COR-L47 (cell line): ENCODE measurements at places on chromosomes 6 and 20.

DNA sequence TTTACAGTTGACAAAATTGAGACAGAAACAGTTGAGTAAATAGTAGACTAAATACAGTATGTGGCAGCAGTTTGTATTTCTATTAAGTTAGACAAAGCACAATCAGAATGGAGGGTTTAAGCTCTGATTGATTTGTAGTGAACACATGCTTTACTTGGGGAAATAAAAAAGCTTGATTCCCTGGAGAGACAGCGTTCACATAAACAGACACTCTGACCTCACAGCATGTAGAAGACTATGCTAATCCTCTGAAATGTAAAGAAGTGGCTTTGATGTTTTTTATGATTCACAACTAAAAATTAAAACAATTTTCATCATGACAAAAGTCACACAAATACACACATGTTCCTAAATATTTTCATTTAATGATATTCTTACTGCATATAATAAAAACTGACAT lies 126.9 kb upstream of the FAM83B start:
- peak; percentile 46 for DNase-seq

GRCh38 chr6:13096084-13096483 lies 232.3 kb downstream of the TBC1D7 start:
- no peak for DNase-seq

DNA sequence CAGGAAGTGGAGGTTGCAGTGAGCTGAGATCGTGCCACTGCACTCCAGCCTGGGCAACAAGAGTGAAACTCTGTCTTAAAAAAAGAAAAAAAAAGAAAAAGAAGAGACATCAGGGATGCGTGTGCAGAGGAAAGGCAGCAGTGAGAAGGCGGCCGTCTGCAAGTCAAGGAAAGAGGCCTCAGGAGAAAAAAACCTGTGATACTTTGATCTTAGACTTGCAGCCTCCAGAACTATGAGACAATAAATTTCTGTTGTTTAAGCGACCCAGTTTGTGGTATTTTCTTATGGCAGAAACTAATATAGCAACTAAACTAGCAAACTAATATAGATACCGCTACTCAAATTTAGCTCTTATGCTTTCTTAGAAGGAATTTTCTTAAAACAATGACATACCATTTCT lies 36.1 kb downstream of the FGD2 start:
- no peak for DNase-seq

GRCh38 chr6:47344022-47344421 lies 34.3 kb upstream of the TNFRSF21 start:
- DNase-seq, result peak; percentile 16

DNA sequence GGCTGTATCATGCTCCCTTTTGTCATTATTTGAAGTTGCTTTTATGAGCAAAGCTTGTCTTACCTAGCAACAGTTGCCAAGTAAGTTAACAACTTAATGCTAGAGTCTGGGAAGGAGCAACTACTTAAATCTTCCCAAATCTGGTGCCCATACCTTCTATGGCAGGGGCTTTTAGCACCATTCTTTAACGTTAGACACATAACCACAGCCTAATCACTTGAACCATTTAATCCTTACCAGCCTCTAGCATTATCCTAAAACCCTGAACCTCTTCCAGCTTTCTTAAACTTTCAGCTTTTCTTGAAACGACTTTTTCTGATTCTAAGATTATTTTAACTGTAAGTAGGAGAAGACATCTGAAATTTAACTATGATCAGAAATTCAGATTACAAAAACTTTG lies at the start of gene C6orf163:
C6orf163 (plus strand) TSS at position 83 of the 400 bp plus-strand sequence; CDS start at position 370, 287 bp downstream.
- DNase-seq, result no peak

DNA sequence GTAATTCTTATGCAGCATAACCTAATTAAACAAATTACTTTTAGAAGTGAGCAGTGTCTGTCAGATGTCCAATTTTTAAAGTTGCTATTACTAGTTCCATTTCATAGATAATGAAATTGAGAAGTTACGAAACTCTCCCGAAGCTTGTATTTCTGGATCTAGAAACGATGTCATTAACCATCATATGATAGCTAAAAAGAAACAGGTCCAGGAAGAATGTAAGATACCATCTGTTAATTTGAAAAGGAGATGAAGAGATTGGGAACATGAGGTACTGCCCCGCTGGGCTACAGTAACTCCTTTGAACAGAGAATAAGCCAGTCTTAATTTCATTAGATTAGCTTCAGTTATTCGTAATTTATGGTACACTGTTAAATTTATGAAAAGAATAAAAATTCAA lies 47.5 kb upstream of the TMX4 start:
- no peak for DNase-seq

DNA sequence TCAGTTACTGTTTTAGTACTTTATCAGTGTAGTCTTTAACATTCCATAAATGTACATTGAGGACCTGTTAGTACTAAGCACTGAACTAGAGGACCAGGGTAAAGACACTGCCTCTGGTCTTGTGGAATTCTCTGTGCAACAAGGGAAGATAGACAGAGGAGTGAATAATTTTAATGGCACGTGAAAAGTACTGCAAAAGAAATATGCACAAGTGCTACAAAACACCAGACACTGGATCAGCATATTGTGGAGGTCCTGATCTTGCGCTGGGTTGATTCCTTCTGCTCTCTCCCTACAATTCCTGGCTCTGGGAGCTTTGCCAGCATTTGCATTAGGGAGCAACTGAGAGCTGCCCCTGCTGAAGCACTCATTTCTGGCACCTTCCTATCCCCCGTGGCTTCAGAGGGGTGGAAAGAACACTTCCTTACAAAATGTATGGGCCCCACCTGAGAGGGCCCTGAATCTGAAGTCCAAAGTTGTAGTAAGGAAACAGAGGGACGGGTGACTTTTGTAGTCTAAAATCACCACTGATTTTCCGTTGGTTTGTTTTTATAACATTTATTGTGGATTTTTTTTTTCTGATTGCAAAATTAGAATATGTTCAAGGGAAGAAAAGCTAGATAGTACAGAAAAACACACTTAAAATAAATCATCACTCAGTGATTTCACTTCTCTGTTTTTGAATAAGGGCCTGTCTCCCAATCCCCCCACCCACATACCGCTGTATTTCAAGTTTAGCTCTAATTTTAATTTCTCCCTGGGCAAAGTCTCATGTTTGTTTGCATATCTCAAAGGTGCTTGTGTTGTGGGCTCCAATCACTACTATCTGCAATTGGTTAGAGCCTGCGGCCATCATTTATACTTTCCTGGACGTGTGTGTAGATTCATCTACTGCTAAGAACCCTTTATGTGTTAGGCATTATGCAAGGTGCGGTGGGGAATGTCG lies 4.9 kb downstream of the PKIG start:
- no peak for DNase-seq

- DNase-seq, result no peak
Observed at GRCh38 chr6:13836170-13836569, 21.8 kb upstream of the MCUR1 start.

DNA sequence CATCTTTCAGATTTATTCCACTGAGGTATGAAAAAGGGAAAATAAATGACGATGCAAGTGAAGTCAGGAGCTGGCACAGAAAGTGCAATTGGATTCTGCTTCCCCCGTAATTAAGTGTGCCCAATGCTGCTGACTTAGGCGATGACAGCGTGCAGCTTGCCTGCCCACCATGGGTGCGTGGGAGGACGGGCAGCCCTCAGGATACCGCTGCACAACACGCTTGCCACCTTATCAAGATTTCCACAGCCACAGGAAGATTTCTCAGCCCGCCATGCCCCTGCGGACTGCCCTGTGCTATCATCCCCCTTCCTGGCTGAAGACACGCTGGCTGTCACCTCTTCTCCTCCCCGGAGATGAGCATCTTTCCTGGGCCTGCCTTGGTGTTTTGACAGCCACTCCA lies 103.3 kb upstream of the BACH2 start:
- no peak for DNase-seq

DNA sequence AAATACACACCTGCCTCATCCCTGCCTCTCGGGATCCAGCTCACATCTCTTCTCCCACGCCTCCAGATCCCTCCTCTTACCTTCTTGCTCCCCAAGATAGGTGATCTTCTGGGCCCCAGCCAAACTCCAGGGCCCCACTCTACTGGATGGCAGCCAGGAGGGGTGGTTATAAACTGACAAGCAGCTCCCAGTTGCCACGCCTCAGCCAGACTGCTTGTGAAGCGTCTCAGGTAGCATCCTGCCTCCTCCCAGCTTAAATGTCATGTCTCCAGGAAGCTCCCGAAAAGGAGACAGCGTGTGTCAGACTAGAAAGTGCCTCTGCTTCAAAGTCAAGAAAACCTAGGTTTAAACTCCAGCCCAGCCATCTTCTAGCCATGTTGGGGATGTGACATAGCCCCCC lies 114.1 kb downstream of the LRFN2 start:
- DNase-seq, result peak; percentile 33

- no peak for DNase-seq
Observed at GRCh38 chr20:34055290-34055689, 56.8 kb downstream of the EIF2S2 start.

GRCh38 chr6:166942393-166943168 lies 13.8 kb downstream of the RNASET2 start:
- no peak for DNase-seq

GRCh38 chr20:46551522-46552381 lies 1.3 kb upstream of the OCSTAMP start:
- DNase-seq, result no peak

- no peak for DNase-seq
Observed at GRCh38 chr6:45327956-45328522, at the start of gene RUNX2. Gene RUNX2 (plus strand): TSS chr6:45328330. CDS start chr6:45328727, 397 bp downstream.

DNA sequence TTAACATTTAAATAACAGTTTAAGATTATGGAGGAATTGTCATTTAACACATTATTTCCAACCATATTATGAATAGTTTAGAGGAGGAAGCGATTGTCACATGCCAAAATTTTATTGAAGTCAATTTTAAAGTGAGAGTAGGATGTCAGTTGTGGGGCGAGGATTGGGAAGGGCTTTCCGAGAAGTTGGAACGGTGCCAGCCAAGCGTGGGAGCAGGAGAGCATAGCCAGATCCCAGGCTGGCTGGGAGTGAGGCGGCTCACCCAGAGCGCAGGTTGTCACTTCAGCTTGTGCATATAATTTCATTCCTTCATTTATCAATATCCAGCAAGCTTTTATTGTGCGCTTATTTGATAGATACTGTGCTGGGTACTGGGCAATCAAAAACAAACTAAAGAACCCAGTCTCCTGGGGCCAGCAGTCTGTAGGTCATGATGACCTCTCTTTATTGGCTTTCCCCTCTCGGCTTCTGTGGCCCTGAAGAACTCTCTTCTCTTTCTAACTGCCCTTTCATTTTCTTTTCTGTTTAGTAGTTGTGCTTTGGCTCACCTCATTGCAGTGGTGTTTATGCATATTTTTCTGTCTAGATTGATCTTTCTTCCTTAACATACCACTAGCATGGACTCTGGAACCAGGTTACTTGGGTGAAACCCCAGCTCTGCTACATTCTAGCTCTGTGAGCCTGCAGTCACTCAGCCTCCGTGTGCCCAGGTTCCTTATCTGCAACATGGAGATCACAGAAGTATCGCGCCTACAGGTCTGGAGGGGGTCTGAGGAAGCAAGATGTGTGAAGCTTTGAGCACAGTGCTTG lies 6.4 kb downstream of the CEP43 start:
- DNase-seq, result no peak

GRCh38 chr6:41191569-41191968 lies 9.4 kb downstream of the TREML2 start:
- no peak for DNase-seq

- no peak for DNase-seq
Observed at GRCh38 chr6:169839493-169839892, 88.1 kb downstream of the ERMARD start.

- DNase-seq, result no peak
Observed at GRCh38 chr20:19644085-19644484, 114.0 kb upstream of the RIN2 start.

DNA sequence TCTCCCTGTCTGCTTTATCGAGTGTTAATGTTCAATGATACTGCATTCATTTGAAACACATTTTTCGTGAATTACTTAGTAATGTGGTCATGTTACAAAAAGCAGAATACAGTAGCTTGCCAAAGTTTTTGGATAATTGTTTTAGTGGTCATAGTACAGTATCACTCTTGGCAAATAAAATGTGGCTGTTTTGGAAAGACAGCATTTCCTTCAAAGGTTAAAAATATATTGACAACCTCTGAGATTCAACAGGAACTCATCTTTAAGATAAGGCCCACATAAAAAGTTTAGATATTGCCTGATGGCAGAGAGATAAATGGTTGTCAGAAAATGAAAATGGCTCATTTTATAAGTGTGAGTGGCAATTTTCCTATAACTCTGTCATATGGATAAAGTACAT lies 297.7 kb upstream of the MAN1A1 start:
- no peak for DNase-seq

DNA sequence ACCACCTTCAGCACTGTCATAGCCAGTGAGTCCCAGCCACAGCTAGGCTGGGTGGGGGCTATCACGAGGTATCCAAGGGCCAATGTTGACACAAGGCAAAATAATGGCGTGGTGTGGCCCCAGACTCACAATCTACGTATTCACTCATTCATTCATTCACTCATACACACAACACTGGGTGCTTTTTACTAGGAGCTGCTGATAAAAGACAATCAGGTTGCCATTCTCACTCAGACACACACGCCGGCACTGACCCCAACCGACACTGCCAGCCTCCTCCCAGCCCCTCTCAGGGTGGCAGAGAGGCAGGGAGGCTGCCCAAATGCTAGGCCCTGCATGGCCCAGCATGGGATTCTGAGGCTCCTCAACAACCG lies 1.5 kb upstream of the C20orf144 start:
- DNase-seq, result no peak

- DNase-seq, result no peak
Observed at GRCh38 chr20:24022621-24023180, 34.1 kb upstream of the GGTLC1 start.

GRCh38 chr20:31695849-31696804 lies 26.5 kb downstream of the BCL2L1 start:
- no peak for DNase-seq

- DNase-seq, result no peak
Observed at GRCh38 chr6:145723646-145724045, 11.7 kb downstream of the EPM2A start.

DNA sequence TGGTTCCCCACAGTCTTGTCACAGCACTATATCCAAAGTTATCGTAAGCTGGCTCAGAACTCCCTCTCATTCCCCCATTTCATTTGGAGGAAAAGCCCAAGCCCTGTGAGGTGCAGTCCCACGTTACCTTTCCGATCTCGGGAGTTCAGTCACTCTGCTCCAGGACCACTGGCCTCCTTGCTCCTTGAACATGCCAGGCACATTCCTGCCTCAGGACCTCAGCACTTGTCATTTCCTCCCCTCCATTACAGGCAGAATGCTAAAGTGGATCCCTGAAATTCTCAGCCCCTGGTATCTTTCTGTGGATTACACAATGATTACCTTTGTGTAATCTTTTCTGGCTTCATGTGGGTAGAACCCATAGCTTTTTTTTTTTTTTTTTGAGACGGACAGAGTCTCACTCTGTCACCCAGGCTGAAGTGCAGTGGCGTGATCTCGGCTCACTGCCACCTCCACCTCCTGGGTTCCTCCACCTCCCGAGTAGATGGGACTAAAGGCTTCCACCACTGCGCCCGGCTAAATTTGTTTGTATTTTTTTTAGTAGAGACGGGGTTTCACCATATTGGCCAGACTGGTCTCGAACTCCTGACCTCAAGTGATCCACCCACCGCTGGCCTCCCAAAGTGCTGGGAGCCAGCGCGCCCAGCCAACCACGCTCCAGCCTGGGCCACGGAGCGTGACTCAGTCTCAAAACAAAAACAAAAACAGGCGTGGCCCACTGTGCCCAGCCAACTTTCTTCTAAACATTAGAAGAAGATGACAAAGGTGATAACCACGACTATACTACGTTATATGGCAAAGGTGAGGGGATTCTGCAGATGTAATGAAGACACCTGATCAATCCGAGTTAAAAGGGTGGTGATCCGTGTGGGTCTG lies 4.0 kb upstream of the OXT start:
- no peak for DNase-seq

- DNase-seq, result no peak
Observed at GRCh38 chr20:23043376-23043775, 6.1 kb downstream of the THBD start.
